ENCODE measurements at places on chromosomes 4 and X. TPM values are rescaled to one million over a fixed set of nuclear protein-coding genes. Genes with fewer than 3 reads are reported as not detected.

- no peak overlapping the region for H3K27ac ChIP-seq
- DNase-seq, result no peak
- no peaks in the 10 kb centered on the region for H3K27me3 ChIP-seq
- no peaks in the 10 kb centered on the region for H3K36me3 ChIP-seq
These were observed 249.2 kb upstream of the TRAM1L1 start for GRCh38 chr4:117334451-117335188.

- H3K27me3 ChIP-seq, result no peaks in the 10 kb centered on the region
- no peaks in the 10 kb centered on the region for H3K36me3 ChIP-seq
- H3K27ac ChIP-seq, result no peak overlapping the region
- DNase-seq, result no peak
- peaks cover 13% of the 10 kb centered on the region for H3K4me1 ChIP-seq
These were observed 142.0 kb downstream of the SLC10A7 start for GRCh38 chr4:146379744-146380143.

GRCh38 chrX:67721321-67721720 lies 177.5 kb downstream of the AR start:
- no peaks in the 10 kb centered on the region for H3K4me1 ChIP-seq
- H3K36me3 ChIP-seq, result no peaks in the 10 kb centered on the region
- H3K27me3 ChIP-seq, result no peaks in the 10 kb centered on the region
- H3K4me3 ChIP-seq, result no peak overlapping the region
- DNase-seq, result no peak

GRCh38 chr4:84099599-84099998 lies 399.5 kb downstream of the NKX6-1 start:
- DNase-seq, result no peak
- no peak overlapping the region for H3K27ac ChIP-seq
- no peaks in the 10 kb centered on the region for H3K36me3 ChIP-seq
- no peak overlapping the region for H3K4me3 ChIP-seq

DNA sequence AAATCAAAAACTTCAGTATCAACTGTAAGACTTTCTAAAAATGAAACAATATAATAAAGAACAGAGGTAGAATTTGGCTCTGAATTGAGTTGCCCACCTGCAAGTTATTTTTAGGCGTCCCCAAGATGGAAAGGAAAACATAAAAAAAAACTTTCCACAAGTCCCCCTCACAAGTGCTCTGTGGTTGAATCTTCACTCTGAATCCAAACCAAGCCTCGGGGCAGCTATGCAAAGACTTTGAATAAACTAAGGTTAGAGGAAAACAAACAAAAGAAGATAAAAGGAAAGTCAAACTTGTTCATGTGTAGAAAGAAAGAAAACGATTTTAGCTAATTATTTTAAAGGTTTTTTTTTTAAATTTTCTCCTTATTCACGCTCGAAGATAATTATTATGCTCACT lies 372.4 kb upstream of the SLIT2 start:
- no peak for DNase-seq
- no peak overlapping the region for H3K27ac ChIP-seq
- H3K27me3 ChIP-seq, result no peaks in the 10 kb centered on the region

GRCh38 chr4:83875437-83875836 lies 339.5 kb downstream of the GPAT3 start:
- H3K4me3 ChIP-seq, result no peak overlapping the region
- no peaks in the 10 kb centered on the region for H3K36me3 ChIP-seq
- no peak overlapping the region for H3K27ac ChIP-seq

DNA sequence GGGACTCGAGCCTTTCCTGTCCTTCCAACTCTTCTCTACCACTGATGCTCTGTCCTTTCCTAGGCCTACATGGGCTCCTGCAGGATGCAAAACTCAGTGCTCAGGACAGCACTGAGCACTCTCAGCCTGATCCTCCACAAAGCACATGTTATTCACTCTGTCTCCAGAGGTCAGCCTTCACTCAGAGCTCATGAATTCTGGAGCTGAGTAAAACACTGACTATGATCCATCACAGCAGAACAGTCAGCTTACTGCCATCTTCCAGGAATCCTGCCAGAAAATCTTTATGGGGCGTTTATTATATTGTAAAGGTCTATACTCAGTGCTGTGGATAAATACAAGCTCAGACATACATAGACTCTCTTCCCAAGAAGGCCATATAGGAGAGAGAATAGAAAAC lies 121.5 kb upstream of the CPEB2 start:
- no peak overlapping the region for H3K27ac ChIP-seq
- no peaks in the 10 kb centered on the region for H3K36me3 ChIP-seq
- no peaks in the 10 kb centered on the region for H3K27me3 ChIP-seq
- peaks cover 3% of the 10 kb centered on the region for H3K4me1 ChIP-seq

DNA sequence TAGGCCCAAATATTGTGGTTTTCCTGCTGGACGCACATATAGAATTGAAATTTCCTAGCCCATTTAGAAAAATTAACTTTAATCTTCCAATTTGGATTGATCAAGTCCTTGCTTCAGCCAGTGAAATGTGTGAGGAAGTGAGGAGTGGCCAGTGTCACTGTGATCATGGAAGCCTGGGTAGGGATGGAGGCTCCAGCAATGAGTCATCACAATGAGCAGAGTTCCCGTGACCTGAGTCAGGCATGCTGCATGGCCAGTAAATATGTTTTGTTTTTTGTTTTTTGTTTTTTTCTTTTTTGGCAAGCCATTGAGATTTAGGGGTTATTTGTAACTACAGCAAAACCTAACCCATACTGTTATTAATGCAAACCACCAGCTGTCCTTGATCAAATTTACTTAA lies 52.1 kb downstream of the IDS start:
- H3K27ac ChIP-seq, result no peak overlapping the region
- H3K36me3 ChIP-seq, result no peaks in the 10 kb centered on the region
- no peaks in the 10 kb centered on the region for H3K4me1 ChIP-seq
- no peaks in the 10 kb centered on the region for H3K27me3 ChIP-seq

- H3K36me3 ChIP-seq, result no peaks in the 10 kb centered on the region
- DNase-seq, result no peak
- no peak overlapping the region for H3K4me3 ChIP-seq
These were observed 1391.1 kb downstream of the FSTL5 start for GRCh38 chr4:160772668-160773067.

DNA sequence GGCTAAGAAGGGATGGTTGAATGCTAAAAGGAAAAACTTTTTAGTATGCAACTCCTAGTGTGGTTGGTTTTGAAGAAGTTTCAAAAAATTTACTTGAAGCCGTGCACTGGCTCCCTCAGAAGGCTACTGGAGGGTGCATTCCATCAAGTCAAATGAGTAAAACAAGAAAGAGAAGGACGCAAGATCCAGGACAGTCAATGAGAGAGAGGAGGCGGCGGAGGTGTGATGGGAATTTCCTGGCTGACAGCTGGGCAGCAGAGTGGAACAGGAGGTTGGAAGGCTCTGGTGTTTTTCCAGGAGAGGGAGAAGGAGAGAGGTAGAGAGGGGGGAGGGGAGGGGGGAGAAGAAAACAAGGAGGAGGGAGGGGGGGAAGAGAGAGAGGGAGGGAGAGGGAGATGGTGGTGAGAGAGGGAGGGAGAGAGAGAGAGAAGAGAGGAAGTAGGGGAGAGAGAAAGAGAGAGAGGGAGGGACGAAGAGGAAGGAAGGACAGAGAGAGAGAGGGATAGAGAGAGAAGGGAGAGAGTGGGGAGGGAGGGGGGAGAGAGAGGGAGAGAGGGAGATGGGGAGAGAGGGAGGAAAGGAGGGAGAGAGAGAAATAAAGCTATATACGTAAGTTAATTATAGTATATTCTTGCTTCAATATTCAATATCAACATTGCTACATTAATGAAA lies 126.4 kb downstream of the SH3KBP1 start:
- no peaks in the 10 kb centered on the region for H3K4me1 ChIP-seq
- H3K4me3 ChIP-seq, result no peak overlapping the region
- H3K27ac ChIP-seq, result no peak overlapping the region
- H3K27me3 ChIP-seq, result no peaks in the 10 kb centered on the region
- DNase-seq, result no peak

DNA sequence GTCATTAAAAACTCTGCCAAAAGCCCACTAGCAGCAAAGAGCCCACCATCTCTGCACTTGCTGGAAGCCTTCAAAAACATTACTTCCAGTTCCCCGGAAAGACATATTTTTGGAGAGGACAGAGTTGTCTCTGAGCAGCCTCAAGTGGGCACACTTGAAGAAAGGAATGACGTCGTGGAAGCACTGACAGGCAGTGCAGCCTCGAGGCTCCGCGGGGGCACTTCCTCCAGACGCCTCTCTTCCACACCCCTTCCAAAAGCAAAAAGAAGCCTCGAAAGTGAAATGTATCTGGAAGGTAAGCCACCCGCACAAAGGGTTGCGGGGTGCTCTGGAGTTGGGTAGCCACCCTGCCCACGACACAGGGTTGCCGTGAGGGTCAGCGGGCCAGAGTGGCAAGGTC lies 25.9 kb downstream of the OFD1 start:
- no peak for DNase-seq
- H3K27ac ChIP-seq, result no peak overlapping the region
- peaks cover 20% of the 10 kb centered on the region for H3K4me1 ChIP-seq
- H3K4me3 ChIP-seq, result no peak overlapping the region
- peaks cover 79% of the 10 kb centered on the region for H3K36me3 ChIP-seq

GRCh38 chrX:103151799-103152198 lies 58.9 kb upstream of the NXF3 start:
- no peak overlapping the region for H3K4me3 ChIP-seq
- H3K36me3 ChIP-seq, result no peaks in the 10 kb centered on the region
- no peaks in the 10 kb centered on the region for H3K27me3 ChIP-seq

DNA sequence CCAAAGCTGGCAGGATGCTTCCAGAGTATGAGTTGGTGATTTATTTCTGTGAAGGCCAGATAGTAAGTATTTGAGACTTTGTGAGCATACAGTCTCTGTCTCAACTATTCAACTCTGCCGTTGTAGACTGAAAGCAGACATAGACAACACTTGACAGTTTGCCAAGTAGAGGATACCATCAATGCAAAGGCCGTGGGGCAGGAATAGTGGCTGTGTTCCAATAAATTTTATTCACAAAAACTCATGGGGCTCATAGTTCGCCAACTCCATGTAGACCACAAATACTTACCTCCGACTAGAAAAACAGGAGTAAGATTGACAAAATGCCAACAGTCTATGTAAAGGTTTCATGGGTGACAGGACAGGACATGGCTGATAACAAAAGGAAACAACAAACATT lies 3.7 kb upstream of the PIR start:
- no peak for DNase-seq
- no peak overlapping the region for H3K4me3 ChIP-seq
- no peak overlapping the region for H3K27ac ChIP-seq
- H3K4me1 ChIP-seq, result no peaks in the 10 kb centered on the region
- peaks cover 8% of the 10 kb centered on the region for H3K27me3 ChIP-seq
- no peaks in the 10 kb centered on the region for H3K36me3 ChIP-seq

- no peak overlapping the region for H3K4me3 ChIP-seq
- H3K27me3 ChIP-seq, result no peaks in the 10 kb centered on the region
- DNase-seq, result no peak
- H3K36me3 ChIP-seq, result no peaks in the 10 kb centered on the region
These were observed 78.5 kb upstream of the SPANXC start for GRCh38 chrX:141320801-141321200.

- DNase-seq, result peak; percentile 91
- H3K36me3 ChIP-seq, result no peaks in the 10 kb centered on the region
- H3K4me3 ChIP-seq, result peak overlapping the region; percentile 62
- H3K4me1 ChIP-seq, result peaks cover 32% of the 10 kb centered on the region
- peak overlapping the region; percentile 35 for H3K27ac ChIP-seq
These were observed 1.2 kb downstream of the CORIN start for GRCh38 chr4:47836641-47837093.

DNA sequence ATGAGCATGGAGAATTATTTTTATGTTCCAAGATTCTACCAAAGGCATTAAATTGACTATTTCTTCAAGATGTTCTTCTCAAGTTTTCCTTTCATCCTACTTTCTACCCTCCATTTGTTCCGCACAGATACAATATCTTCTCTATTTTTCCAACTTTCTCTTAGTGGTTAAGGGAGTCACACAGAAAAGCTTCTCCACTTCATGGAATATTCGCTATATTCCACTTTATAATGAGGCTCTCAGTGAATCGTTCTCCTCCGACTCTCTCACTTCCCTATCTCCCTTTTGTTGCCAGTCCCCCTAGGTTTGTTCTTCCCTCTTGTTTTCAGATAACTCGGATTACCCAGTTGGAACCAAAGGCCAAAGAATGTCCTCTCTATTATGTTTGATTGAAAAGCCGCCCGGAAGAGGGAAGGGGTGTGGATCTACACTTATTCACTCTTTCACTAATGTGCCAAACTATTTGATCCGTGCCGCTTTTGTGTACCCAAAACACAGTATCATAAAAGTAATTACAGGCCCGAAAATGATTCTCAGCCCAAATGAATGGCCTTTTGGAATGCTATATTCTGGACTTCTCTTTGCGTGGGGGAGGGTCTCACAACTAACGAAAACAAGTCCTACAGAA lies 1.2 kb downstream of the SH3D19 start:
- H3K36me3 ChIP-seq, result no peaks in the 10 kb centered on the region
- H3K4me1 ChIP-seq, result peaks cover 42% of the 10 kb centered on the region
- no peak for DNase-seq
- peak overlapping the region; percentile 78 for H3K4me3 ChIP-seq
- peak overlapping the region; percentile 94 for H3K27ac ChIP-seq

- no peaks in the 10 kb centered on the region for H3K27me3 ChIP-seq
- H3K4me3 ChIP-seq, result no peak overlapping the region
- H3K27ac ChIP-seq, result no peak overlapping the region
- H3K36me3 ChIP-seq, result no peaks in the 10 kb centered on the region
- no peaks in the 10 kb centered on the region for H3K4me1 ChIP-seq
- no peak for DNase-seq
These were observed 269.9 kb upstream of the FAT4 start for GRCh38 chr4:125044886-125045285.

DNA sequence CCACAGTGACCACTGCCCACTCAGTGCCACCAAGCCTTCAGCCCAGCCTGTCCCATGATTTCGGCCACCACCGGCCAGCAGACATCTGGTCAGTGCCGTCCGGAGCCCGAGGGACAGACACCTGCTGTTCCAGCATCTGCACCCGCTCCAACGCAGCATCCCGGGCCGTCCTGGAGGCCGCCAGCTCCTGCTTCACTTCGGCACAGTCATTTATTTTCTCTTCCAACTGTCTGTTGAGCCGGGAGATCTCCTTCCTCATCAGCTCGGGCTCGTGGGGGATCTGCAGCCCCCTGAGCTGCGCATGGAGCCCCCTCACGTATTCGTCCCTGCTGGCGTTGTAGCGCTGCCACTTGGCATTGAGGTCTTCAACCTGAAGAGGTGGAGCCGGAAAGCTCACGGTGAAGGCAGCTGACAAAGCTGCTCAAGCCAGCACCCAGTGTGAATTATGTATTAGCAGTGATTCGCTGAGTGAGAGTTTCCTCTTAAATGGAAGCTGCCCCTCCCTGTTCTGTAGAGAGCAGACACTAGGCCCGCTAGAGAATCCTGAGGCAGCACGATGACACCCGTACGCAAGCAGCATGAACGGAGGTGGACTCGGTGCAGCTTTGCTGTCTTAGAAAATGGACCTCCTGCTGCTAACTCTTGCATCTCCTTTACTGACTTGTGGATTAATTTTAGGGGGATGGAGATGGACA lies 11.4 kb downstream of the TNIP2 start:
- H3K27ac ChIP-seq, result no peak overlapping the region
- no peak overlapping the region for H3K4me3 ChIP-seq
- peaks cover 16% of the 10 kb centered on the region for H3K4me1 ChIP-seq
- H3K36me3 ChIP-seq, result peaks cover 69% of the 10 kb centered on the region

OPHN1 gene
- total RNA-seq, result 10.9 TPM

XK gene
- 10.5 TPM for total RNA-seq

AVPR2 gene
- not detected for total RNA-seq

MID1 gene
- 18.7 TPM for total RNA-seq

ODAM gene
- total RNA-seq, result not detected

NUP62CL gene
- not detected for total RNA-seq

Data from stomach (tissue), 19 donors.